ENCODE measurements at places on chromosomes 5 and 9. TPM values are rescaled to one million over a fixed set of nuclear protein-coding genes. Genes with fewer than 3 reads are reported as not detected.

DNA sequence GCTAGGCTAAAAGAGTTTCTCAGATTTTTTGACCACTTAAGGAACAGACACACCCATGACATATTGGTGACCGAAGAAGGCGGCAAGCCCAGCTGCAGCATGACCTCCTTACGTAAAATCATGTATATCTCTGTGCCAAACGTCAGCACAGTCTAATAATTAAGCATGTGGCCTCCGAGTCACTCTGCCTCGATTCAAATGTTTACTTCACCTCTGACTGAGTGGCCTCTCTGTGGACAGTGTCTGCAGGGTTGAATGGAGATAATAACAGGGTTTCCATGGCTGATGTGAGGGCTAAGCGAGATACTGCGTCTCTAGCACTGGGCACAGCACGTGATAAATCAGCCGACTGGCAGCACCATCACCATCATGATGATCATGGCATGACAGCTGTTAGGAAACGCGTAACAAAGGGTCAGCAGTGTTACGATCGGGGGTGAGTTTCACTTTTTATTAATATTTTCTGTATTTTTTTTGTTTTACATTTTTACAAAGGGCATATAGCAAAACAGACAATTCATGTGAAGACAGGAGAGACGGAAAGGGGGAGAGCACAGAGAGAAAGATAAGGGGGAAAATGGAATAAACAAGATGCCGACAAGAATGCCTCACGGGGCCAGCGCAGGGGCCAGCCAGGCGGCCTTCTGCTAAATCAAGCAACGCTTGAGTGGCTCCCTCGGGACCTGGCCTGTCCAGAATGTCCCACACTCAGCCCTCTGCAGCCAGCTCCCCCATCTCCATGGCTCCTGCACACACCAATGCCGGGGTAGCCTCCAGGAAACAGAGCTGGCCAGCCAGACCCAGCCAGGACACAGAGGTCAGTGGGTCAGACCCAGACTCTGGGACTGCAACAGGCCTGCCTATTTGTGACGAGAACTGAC lies 60.3 kb downstream of the ADAMTS2 start:
- no peak for DNase-seq

DNA sequence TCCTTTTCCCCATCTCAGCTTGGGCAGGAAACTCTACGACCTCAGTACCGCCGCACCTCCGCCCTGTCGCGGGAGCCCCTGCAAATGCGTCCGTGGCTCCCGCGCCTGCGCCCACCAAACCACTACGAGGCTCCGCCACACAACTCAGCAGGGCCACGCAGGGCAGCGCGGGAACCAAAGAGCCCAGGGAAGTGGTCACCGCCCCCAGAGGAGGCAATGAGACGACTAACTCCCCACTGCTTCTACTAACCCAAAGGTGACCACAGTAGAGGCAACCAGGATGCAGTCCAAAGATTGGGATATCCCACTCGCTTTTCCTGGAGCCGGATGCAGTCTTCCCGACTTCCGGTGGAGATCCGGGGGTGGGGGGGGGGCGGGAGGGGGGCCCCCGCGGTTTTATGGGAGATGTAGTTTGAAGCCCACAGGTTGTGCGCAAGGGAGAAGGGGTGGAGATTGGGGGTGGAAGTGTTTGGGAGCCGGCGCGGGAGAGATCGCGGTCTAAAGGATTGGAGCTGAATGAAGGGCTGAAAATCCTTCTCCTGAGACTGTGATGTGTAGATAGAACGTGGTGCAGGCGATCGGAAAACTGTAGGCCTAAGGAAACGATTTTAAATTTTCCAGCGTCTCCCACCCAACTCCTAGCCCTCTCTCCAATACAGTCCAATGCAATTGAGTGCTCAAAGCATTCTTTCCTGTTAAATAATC lies at the start of gene NUDT12:
NUDT12 (minus strand) TSS at position 337 of the 705 bp plus-strand sequence. CDS start 2,541 bp downstream, outside the sequence.
- DNase-seq, result peak; percentile 45

DNA sequence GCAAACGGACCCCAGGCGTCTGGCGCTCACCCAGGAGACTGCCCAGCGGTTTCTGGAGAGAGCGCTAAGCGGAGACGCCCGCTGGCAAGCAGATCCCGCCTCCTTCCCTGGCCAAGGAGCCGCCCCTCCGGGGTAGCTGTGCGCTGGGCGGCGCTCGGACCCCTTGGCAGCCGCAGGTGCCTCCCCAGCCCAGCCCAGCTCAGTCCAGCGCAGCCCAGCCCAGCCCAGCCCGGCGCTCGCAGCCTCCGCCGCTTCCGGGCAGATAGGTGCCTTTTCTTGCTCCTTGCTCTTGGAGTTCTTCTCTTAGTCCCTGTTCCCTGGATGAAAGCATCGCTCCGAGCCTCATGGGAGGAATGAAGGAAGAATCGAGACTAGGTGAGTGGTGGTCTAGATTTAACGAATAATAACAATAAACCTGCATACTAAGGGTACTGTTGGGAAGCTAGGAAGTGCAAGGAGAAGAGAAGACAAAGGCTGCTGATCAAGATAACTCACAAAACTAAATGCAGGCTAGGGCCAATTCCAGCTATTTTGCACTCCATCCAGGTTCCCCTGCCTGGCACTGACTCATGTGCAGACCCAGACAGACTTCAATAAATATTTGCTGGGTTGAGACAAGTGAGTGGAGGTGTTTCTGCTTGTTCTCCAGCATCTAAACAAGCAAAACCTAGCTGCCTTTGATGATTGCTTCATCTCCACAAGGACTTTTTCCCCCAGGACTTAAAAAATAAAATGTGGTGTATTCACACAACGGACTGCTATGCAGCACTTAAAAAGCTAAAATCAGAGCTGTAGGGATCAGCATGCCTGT lies at the start of gene STK32A:
STK32A (plus strand) TSS at position 202 of the 811 bp plus-strand sequence. CDS start 4,609 bp downstream, outside the sequence.
- DNase-seq, result no peak

DNA sequence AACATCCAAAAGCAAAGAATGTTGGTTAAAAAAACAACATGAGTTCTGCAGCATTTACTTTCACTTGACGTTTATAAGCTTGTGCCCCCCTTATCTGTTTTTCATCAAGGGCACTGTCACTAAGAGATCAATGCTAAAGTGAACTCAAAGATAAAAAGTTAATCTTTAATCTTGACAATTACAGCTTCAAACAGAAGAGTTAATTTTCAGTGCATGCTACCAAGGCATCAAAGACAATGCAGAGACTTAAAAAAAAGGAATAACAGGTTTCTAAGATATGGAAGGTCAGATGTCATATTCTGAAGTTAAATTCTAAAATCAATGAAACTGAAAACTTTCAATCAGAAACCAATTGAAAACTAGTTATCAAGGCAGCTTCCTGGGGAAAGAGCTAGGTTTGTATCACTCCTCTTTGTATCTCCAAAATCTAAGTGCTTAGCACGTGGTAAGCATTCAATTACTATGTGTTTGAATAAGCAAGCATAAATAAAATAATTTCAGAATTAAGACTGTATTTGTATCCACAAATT lies 37.6 kb downstream of the TMEM245 start:
- no peak for DNase-seq

DNA sequence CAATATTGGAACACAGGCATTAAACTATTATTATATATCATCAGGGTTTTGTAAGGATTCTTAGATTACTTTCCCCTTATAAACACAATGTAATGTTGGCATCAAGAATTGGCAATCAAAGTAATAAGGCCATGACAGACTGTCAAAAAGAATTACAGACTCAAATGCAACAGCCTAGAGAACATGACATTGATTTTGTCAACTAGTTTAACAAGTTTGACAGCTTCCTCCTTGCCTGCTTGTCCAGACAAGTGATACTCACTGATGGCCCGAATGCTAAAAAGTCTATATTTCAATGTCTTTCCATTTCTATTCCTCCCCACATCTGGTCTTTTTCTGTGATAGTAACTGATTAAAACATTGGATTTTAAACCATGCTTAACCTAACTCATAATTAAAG lies 6.4 kb upstream of the ANKRD31 start:
- DNase-seq, result no peak

DNA sequence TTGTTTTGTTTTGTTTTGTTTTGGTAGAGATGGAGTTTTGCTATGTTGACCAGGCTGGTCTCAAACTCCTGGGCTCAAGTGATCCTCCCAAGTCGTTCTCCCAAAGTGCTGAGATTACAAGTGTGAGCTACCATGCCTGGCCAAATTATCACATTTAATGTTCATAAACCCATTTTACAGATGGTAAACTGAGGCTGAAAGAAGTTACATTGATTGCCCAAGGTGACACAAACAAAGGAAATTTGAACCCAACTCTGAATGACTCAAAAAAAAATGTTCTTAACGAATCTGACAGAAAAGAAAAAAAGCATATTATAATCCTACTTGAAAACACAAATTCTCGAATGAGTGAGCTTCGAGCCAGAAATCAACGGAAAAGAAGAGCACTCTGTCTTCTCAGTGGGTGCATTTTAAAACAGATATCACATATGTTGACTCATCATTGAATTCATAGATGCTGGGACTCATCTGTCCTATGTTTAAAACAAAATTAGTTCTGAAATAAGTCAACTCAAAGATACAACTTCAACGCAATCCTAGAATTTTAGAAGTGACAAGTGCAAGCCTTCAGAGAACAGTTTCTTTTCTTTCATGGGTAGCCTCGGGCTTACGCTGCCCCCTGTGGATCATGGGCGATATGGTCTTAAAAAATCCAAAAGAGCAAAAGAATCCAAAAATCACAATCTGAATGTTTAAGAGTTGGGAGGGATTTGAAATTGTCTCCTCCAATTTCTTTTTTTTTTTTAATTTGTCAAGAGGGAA lies 28.4 kb downstream of the TIMD4 start:
- DNase-seq, result no peak

GRCh38 chr5:125258615-125259014 lies 512.2 kb upstream of the ZNF608 start:
- DNase-seq, result no peak

GRCh38 chr9:114592356-114592755 lies 4.8 kb downstream of the ATP6V1G1 start:
- no peak for DNase-seq

DNA sequence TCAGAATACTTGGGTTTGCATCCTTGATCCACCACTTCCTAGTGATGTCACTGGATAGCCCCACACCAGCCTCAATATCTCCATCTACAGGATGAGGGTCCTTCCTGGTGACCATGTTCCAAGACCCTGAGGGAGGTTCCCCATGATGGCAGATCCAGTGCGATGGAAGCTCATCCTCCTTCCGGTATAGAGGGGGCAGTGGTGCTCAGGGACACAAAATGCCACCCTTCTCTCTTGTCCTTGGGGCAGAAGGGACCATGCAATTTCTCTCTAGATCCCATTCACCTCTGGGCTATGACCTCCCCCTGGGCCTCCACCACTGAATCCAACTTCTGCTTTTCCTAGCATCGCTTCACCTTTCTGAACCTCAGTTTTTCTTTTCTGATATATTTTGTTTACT lies 5.4 kb upstream of the SLC25A51 start:
- no peak for DNase-seq

- no peak for DNase-seq
These were observed 4.3 kb downstream of the NHP2 start for GRCh38 chr5:178149199-178149932.

GRCh38 chr5:69188811-69189161 lies 597 bp upstream of the CENPH start:
- DNase-seq, result no peak

Gene FRMPD1
- total RNA-seq, result 0.07 TPM

DNA sequence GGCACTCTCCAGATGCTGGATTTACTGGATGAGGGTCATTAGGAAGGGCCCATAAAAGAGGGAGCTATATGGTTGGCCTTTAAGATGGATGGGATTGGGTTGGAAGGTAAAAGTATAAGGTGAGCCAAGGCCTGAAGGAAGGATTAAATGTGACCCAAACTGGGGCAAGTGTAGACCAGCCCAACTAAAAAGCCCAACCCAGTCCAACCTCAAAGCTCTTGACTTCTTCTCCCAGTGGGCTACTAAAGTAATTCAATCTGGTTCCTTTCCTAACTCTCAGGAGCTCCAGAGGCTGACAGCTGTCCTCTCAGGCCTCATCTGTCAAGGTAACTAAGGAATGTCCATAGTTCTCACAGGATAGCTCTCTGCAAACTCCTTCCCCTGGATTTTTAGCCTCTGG lies 122.2 kb upstream of the EFNA5 start:
- no peak for DNase-seq

Gene RAB14
- total RNA-seq, result 55.9 TPM

- no peak for DNase-seq
These were observed 5.6 kb upstream of the DND1 start for GRCh38 chr5:140678993-140679392.

Gene SGCD
- total RNA-seq, result not detected

DNA sequence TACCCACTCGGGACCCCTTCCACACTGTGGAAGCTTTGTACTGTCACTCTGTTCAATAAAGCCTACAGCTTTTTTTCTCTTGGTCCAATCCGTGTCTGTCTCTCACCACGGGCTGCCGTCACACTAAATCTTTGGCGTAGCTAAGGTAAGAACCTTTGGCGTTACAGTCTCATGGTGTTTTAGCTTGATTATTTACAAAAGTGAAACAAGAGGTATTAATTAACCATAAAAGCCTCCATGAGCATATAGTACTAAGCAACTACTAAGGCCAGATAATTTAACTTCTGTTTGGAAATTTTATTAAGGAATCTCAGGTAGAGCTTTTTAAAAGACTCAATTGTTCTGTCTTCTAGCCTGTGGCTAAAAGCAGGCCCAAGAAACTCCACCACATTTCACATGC lies 370.7 kb upstream of the TRPC7 start:
- no peak for DNase-seq

DNA sequence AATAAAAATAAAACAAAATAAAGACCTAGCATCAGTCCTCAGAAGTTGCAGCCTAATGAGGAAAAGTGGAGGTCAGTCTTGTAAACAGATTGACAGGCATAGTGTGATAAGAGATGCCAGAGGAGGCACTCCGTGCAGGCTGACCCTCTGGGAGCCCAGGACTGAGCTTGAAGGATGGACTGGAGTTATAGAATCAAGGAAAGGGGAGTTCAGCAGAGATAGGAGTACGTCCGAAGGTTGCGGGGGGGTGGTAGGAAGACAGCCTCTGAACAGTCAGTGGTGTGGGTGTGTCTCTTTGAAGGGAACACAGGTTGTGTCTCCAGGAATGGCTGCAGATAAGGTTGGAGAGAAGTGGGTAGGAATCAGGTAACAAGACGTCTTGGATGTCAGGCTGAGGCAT lies 126.1 kb upstream of the CPEB4 start:
- no peak for DNase-seq

GRCh38 chr5:173829826-173830225 lies 58.3 kb upstream of the CPEB4 start:
- no peak for DNase-seq

DNA sequence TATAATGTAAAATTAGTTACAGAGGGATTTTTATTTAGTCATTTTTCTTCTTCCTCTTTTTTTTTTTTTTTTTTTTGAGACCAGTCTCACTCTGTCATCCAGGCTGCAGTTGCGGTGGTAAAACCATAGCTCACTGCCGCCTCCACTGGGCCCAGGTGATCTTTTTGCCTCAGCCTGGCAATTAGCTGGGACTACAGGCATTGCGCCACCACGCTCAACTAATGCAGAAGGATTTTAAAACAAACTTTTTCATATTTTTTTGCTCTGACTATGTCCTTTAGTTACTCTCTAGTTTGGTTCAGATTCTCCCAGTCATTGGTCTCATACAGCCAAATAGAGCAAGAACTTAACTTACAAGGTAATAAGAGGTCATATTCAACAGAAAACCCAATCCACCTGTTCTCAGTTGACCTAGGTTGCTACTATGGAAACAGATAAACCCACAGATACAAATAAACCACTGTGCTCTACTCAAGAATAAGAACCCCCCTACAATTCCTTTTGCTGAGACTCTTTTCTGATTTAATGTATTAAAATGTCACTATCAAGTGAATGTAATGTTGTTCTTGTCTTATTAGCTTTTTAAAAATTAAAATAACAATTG lies 50.1 kb upstream of the TTC39B start:
- DNase-seq, result no peak

- peak; percentile 46 for DNase-seq
These were observed 6.3 kb downstream of the SPTAN1 start for GRCh38 chr9:128558431-128559310.

Gene SPTAN1
- 237 TPM for total RNA-seq

Gene ADAMTSL2
- not detected for total RNA-seq

Data from activated B cell treated with CpG ODN at 0.5 μM for 24 hours (primary cell).